Effector memory CD8-positive, alpha-beta T cell (primary cell): ENCODE measurements at places on chromosomes 11 and 22.

DNA sequence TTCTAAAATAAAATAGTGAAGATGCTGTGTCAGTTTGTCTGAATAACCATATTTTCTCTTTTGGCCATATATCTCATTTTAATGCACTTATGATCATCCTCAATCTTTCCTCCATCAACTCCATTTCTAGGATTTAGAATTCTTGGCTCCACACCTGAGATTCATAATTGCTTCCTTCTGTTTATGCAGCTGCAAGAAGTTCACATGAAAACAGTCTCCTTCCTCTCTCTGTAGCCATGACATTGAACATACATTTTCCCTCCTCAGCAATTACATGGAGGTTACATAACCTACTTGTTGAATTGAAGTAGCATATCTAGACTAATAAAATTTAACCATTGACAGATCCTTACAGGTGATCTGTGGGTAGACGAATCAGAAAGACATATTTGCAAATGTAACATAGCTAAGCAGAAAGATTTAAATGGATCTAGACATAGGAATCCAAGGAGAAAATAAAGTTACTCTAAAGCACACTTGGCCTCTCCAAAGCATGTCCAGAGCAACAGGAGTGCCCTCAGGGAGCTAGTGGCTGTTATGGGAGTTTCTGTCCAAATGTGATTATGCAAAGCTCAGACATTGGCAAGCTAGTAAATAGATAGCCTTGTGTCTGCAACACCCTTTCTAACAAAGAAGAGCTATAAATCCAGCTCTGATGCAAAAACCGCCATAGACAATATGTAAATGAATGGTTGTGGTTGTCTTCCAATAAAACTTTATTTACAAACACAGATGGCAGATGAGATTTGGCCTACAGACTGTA, 119.9 kb upstream of the MPPED2 start:
- DNase-seq: no peak

DNA sequence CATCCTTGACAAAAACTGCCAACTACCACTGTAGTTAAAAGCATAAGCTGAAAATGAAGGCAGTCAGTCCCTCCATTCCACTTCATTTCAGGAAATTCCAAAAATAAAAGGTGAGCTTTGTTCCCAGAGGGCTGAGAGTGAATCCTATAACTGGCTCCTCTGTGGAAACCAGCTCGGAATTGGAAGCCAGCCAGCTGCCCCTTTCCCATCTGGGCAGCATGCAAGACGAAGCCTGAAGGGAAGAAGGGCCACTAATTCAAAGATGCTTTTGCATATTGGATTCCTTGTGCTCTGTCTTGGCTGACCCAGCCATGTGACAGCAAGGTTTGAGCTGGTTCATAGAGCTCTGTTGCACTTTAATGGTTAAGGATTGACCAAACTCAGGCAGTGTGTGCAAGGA, 83.4 kb downstream of the ALX4 start:
- DNase-seq: no peak

- DNase-seq: no peak
Measured at GRCh38 chr11:15430381-15430780, 315.7 kb downstream of the INSC start.

GRCh38 chr11:95372097-95372656, 141.2 kb upstream of the SESN3 start:
- DNase-seq: no peak
